ENCODE measurements at places on chromosomes 7 and 10. TPM values are rescaled to one million over a fixed set of nuclear protein-coding genes. Genes with fewer than 3 reads are reported as not detected.

The KCNIP2 gene
- polyA plus RNA-seq, result 1.5 TPM

The ITIH5 gene
- 113 TPM for polyA plus RNA-seq

The ANKRD2 gene
- polyA plus RNA-seq, result 0.23 TPM

The HTR5A gene
- polyA plus RNA-seq, result not detected

DNA sequence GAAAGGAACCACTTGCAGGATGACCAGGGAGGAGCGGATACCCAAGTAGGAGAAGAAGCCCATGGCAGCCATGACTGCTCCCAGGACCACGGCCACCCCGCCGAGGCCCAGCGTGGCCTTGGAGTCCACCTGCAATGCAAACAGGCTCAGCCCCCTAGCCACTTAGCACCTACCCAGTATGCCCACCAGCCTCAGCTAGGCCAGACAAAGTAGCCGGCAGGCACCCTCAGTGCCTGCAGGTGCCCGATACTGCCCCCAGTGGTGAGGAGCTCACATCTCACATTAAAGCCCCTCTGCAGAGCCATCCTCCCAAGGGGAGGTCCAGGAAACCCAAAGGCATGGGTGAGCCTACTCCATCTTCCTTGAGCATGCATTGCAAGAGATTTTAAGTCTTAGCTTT, 6.6 kb downstream of the NPC1L1 start:
- no peak for DNase-seq

GRCh38 chr10:99977916-99978315, 31.8 kb downstream of the DNMBP start:
- DNase-seq, result no peak

- no peak for DNase-seq
These were observed 49.8 kb upstream of the SORCS1 start for GRCh38 chr10:107214261-107214660.

GRCh38 chr7:99127636-99128035, 16.3 kb downstream of the SMURF1 start:
- DNase-seq, result no peak

DNA sequence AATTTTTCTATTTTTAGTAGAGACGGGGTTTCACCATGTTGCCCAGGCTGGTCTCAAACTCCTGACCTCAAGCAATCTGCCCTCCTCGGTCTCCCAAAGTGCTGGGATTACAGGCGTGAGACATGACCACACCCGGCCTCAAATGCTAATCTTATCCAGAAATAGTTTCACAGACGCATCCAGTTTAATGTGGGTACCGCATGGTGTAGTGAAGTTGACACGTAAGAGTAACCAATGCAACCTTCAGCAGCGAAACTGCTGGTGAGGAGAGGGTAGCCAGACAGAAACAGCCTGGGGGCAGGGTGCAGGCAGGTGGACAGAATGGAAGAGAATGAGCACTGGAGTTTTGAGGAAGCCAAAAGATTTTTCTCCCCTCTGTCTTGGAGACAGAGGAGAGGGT, 63.5 kb upstream of the FAM180A start:
- DNase-seq, result no peak

GRCh38 chr7:36208997-36209813, 56.2 kb downstream of the EEPD1 start:
- DNase-seq, result no peak

Measured in urinary bladder (tissue), 4 donors.